ENCODE measurements at places on chromosomes 7 and 10.

DNA sequence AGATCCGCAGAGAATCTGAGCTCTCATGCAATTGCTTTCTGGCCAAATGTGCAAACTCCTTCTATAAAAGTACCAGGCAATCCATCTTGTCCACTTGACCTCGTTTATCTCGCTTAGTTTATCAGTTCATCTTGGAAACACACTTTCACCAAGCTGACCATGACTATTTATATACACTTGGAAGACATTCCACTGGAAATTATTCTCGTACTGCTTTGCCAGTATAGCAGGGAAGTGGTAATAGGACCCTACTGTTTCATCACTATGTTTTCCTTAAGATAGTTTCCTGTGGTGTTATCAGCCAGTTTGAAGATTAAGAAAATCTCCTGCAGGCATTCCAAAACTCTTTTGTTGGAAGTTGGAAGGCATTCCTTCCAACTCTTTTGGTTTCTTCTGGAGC is 115.3 kb upstream of the FAM171A1 start:
- DNase-seq: no peak

DNA sequence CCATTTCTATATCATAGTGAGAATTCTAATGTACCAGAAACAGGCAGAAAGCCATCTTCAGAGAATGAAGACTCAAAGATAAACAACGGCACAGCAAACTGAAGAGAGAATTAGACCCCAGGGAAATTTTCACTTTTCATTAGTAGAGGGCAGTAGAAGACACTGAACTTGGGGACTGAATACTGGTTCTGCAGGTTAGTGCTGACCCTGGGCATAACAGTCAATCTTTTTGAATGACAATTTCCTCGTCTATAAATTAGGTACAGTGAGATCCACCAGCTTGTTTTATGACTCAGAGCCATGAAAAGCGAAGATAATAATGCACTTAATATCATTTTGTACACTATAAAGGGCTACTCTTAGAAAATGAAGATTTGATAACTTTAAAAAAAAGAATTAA is 13.7 kb downstream of the FKBP14 start:
- DNase-seq: no peak

GRCh38 chr7:140304191-140304799 is 94.0 kb downstream of the SLC37A3 start:
- DNase-seq: peak; percentile 14

DNA sequence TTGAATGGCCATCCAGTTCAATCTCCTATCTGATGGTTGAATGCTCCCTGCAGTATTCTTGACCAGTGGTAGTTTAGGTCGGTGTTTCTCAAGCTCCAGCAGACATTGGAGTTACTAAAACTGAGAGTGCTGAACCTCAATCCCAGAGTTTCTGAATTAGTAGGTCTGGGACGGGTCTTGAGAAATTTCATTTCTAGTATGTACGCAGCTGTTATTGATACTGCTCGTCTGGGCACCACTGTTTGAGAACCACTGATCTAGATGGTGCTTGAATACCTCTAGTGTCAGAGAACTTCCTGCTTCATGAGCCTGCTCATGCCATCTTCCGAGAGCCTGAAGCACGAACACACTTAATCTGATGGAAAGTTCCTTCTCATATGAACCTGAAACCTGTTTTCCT is 99.4 kb upstream of the CREB5 start:
- no peak for DNase-seq

GRCh38 chr7:17660116-17660515 is 280.2 kb downstream of the SNX13 start:
- no peak for DNase-seq

GRCh38 chr7:22420973-22421635 is 64.2 kb upstream of the RAPGEF5 start:
- DNase-seq: no peak

GRCh38 chr7:73509463-73509862 is 12.6 kb downstream of the BAZ1B start:
- DNase-seq: no peak

GRCh38 chr10:93032105-93032808 is 28.3 kb upstream of the CYP26C1 start:
- no peak for DNase-seq

DNA sequence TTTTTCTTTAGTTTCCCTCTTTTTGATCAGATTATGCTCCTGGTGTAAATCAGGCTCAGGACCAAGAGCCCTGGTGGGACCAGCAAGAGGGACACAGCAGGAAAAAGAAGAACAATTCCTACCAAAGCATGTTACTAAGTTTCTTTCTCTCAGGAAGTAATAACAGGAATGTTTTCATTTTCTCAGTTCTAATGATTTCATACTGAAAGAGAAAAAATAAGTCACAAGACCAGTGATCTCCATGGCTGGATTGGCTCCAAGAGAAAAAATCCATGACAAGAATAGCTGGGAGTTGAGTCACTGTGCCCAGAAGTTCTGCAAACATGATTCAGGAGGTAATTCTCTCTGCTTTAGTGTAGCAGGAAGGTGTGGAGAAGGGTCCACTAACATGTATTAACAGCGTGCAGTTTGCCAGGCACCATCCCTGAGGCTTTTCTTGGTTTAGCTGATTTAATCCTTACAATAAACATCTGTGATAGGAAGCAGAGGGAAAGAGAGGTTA is 23.8 kb upstream of the IFIT2 start:
- DNase-seq: peak; percentile 68

- DNase-seq: no peak
Measured at GRCh38 chr10:128576336-128576735, 450.1 kb upstream of the MKI67 start.

DNA sequence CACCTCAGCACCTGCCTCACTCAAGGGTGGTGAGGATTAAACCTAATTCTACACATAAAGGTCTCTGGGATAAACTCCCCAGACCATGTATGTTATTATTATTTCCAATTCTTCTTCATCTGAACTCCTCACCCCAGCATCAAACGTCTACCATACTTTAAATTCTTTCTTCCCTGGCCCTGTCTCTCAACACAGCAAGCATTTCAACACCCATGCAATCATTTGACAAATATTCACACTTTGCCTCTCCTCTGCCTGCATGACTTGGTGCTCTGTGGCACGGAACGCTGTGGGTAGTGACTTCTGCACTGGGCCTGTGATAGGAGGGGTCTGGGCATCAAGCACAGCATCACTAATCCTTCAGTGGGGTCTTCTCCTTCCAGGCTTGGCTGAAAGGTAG is 490.8 kb downstream of the TNS3 start:
- no peak for DNase-seq

DNA sequence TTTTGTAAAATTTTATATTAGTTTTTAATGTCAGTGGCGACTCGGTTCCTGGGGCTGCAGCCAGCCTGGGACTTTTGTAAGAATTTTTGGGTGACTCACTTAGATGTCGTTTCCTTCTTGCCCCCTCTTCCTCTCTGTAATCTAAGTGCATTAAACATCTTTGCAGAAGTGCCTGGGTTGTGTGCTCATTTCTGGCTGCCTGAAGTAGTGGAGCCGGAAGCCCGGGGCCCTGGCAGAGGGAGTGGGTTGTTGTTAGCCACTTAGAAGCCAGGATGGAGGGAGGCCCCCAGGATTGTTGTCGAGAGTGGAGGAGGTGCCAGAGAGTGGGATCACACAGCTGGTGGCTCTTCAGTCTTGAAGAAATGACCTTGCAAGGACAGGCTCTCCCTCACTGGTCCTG is 11.0 kb upstream of the TRIM8 start:
- no peak for DNase-seq

GRCh38 chr7:7109934-7110333 is 72.4 kb upstream of the C1GALT1 start:
- no peak for DNase-seq

DNA sequence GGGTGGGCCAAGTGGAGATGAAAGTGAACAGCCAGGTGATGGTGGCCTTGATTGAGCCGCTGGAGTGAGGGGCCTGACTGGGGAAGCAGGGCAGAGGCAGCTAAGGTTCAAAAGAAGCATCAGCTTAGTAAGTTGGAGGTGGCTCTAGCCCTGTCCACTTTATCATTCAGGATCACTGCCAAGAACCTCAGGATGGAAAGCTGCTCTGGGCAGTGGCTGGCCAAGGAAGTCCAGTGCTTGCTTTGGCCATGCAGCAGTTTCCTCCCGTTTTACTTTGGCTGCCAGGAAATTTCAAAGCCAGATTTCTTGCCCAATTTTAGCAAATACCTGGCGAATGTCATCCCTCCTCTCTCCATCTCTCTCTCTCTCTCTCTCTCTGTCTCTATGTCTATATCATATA is 384.9 kb downstream of the PLXNA4 start:
- DNase-seq: no peak

GRCh38 chr7:138129551-138130165 is 53.4 kb downstream of the AKR1D1 start:
- DNase-seq: no peak

GRCh38 chr10:93436591-93437085 is 45.5 kb downstream of the MYOF start:
- DNase-seq: peak; percentile 51

- no peak for DNase-seq
Measured at GRCh38 chr7:128234476-128235026, 6.5 kb upstream of the LEP start.

- peak; percentile 16 for DNase-seq
Measured at GRCh38 chr7:139687980-139688632, 89.7 kb downstream of the HIPK2 start.

GRCh38 chr7:33809228-33809627 is 96.1 kb upstream of the BMPER start:
- DNase-seq: no peak

DNA sequence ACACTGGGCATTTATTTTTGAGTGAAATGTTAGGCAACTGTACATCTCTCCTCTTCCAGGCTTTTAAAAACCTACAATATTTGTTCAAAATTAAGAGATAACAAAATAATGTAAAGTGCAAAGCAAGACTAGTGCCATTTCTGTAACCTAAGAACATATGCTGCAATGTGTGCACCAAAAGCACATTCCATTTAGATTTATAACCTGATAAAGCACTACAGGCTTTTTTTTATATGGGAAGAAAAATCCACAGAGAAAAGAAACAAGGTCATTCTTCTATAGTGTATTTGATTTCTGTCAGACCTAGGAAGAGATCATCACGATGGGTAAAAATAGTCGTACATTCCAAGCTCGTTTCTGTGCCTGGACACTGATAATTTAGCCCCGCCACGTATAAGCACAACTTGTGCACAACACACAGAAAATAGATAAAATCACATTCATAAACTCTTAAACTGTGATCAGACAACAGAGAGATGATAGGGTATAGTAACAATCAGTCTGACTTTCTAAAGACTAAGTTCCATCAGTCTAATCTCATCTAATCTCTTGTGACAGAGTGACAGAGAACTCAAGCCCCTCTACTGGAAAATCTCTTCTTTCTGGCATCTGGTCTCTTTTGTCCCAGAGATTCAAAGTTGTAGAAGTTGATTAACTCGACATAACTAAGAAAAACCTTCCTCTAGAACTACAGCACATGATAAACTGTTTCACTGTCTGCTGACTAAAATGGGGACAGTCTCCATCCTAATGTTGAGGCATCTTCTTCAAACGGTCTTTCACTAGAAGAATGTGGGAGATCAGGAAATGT is 6.7 kb downstream of the LAMB1 start:
- DNase-seq: no peak

DNA sequence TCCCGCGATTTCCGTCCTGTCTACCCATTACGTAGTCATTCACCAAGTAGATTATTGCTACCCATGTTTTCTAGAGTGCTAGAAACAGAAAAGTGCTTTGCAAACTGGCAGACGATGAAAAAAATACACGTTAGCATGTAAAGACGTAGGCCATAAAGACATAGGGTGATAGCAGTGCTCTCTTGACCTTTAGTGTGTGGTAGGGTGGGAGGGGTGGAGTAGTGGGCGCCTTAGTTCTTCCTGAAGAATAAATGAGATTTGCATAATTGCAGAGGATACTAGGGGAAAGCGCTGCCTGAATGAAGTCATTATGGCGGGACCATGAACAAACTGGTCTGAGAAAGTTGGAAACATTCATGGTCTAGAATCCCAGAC is 948 bp downstream of the ZNF485 start:
- DNase-seq: no peak

- DNase-seq: no peak
Measured at GRCh38 chr10:3464760-3465405, 292.3 kb upstream of the PITRM1 start.

GRCh38 chr10:129938460-129938859 is 25.6 kb downstream of the EBF3 start:
- no peak for DNase-seq

- DNase-seq: no peak
Measured at GRCh38 chr10:36003031-36003600, 361.0 kb upstream of the FZD8 start.

DNA sequence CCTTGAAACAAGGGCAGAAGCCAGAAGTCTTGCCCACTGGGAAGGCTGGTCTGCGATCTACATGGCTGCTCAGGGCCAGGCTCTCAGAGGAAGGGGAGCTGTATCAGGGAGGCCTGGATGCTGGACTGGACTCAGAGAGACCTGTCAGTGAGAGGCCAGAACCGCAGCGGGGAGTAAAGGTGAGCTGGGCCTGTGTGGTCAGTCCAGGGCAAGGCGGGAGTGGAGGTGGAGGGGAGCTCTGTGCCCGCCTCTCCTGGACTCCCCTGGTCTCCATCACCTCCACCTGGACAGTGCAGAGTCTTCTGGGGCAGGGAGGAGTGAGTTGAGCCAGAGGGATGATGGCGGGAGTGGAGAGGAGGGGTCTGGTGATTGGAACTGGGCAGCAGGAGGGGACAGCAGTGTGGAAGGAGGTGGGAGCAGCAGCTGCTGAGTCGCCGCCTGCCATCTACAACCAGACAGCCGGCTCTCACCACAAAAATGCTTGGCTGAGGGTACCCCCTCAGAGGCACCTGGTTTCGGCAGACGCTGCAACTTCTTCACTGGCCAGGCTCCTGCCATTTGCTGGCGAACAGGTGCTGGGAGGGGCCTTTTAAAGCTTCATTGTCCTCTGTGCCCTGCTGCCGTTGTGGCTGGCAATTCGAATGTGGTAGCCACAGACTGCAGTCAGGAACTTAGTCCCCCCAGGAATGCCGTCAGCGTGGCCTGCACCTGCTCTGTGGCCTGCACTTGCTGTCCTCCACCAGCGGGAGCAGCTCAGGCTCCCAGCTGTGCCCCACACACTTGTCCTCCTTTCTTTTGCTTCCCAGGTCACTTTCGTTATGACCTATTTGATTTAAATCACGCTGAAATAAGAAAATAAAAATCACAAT is 3.5 kb downstream of the RASSF4 start:
- peak; percentile 92 for DNase-seq

- DNase-seq: no peak
Measured at GRCh38 chr7:137544453-137545058, 201.0 kb upstream of the PTN start.

DNA sequence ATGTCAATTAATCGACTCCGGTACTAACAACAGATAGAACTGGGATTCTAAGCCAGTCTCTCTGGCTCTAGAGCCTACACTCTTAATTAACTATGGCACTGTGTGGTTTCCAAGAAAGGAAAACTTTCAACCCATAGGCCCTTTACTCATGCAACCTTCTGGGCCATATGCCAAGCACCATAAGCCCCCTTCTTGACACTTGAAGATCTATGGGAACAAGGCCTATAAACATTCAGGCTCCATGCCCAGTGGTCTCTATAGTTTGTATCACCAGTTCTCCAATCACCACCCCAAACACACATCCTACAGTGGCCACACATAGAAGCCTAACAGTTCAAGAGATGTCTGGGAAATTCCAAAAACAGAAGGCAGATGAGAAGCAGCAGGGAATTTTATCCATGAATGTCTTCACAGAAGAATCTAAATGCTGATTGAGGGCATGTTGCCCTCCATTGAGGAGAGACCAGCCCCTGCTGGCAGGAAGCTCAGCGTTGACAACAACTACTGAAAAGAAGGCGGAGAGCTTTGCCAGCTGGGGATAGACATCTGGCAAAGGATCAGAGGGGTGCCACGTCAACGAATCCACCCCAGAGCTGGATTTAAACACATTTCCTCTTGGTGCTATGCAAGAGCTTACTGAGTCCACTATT is 64.4 kb downstream of the GRM3 start:
- DNase-seq: peak; percentile 9

All from SJCRH30 (cell line).